ENCODE measurements at places on chromosomes 5 and 9.
A peak's percentile ranks its signal among the peaks of the same experiment; 100 is the strongest.

DNA sequence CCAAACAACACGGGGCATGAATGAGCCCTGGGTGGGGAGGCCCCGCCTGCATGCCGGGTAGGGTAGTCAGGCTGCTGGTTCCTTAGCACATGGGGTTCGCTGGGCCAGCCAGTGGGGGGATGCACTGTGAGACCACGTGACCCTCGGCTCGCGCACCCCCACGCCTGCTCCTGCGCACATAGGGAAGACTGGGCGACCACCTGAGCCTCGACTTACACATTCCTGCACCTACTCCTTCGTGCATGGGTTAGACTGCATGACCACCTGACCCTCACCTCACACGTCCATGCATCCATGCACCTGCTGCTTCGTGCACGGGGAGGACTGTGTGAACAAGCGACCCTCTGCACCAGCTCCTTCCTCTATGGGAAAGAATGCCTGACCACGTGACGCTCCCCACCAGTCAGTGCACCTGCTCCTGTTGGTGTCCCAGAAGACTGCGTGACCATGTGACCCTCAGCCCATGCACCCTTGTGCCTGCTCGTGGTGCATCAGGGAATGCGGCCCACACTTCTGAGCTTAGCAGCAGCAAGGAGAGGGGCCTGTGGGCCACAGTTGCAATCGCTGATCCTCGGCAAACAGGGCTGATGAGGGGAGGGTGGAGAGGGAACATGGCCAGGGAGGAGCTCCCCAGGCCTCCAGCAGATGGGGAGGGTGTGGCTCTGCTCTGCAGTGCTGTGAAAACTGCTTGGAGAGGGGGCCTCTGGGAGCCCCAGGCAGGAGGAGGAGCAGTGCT, 18.1 kb downstream of the LPCAT1 start:
- H3K4me1 ChIP-seq: peaks cover 73% of the 10 kb centered on the region
- peak overlapping the region; percentile 96 for H3K27ac ChIP-seq
- no peak for DNase-seq
- no peaks in the 10 kb centered on the region for H3K36me3 ChIP-seq
- no peaks in the 10 kb centered on the region for H3K27me3 ChIP-seq

DNA sequence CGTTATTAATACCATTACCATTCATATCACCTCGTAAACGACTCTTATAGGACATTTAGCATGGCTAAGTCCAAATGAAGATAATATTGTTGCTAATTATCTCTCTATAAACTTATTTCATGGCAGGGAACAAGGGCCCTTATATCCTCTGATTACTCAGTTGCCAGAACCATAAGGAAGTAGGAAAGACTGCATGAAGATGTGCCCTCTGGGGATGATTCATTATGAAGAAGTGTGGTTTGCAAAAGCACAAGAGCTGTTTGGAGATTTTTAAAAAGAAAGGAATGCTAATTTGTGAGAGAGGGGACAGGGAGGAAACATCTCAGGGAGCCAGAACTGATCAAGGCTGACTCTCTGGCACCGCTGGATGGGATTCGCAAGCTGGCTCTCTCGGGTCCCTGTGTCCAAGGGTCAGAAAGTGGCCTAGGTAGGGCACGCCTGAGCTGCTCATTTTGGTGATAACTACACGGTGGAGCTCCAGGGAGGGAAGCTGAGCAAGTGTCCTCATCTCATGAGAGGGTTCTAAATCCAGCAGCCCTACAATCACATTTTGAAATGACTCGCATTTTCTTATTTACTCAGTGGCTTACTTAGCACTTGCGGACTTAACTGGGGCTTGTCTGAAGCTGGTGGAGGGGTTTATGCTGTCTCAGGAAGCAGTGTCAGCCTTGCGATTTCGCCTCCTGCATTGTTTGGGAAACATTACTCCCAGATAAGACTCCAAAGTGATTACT, 136.8 kb downstream of the C5orf15 start:
- no peaks in the 10 kb centered on the region for H3K27me3 ChIP-seq
- no peak for DNase-seq
- H3K36me3 ChIP-seq: no peaks in the 10 kb centered on the region
- H3K4me1 ChIP-seq: peaks cover 31% of the 10 kb centered on the region
- H3K27ac ChIP-seq: no peak overlapping the region

GRCh38 chr5:132109494-132110053, 36.0 kb downstream of the CSF2 start:
- H3K4me3 ChIP-seq: no peak overlapping the region
- H3K36me3 ChIP-seq: no peaks in the 10 kb centered on the region
- peaks cover 7% of the 10 kb centered on the region for H3K4me1 ChIP-seq
- no peaks in the 10 kb centered on the region for H3K27me3 ChIP-seq
- H3K27ac ChIP-seq: no peak overlapping the region

- H3K36me3 ChIP-seq: peaks cover 4% of the 10 kb centered on the region
- no peak overlapping the region for H3K4me3 ChIP-seq
- no peaks in the 10 kb centered on the region for H3K27me3 ChIP-seq
- DNase-seq: no peak
These were observed 66.1 kb downstream of the SPTLC1 start for GRCh38 chr9:92048924-92049625.

GRCh38 chr9:69899491-69899890, 78.9 kb downstream of the CFAP95 start:
- no peak for DNase-seq
- H3K4me1 ChIP-seq: no peaks in the 10 kb centered on the region
- H3K27me3 ChIP-seq: no peaks in the 10 kb centered on the region

DNA sequence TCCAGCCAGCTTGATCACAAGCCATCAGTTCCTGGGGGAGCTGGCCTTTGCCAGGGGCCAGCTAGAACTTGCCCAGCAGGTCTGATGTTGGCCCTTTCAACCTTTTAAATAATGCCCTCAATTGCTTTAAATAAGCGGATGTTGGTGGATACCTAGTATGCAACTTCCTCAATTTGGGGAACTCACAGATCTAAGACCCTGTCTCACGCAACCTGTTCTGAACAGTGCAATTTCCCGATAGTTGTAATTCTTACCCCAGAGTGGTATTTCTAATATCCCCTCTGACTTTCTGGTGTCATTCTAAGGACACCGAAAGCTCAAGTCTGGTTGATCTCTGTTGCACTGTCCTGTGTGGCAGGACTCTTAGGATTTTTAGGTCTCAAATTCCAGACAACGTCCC, 23.1 kb downstream of the GALNT12 start:
- no peak overlapping the region for H3K4me3 ChIP-seq
- H3K36me3 ChIP-seq: no peaks in the 10 kb centered on the region
- H3K27ac ChIP-seq: no peak overlapping the region
- no peaks in the 10 kb centered on the region for H3K4me1 ChIP-seq

GRCh38 chr5:11483630-11484029, 420.6 kb downstream of the CTNND2 start:
- DNase-seq: no peak
- no peaks in the 10 kb centered on the region for H3K27me3 ChIP-seq
- no peak overlapping the region for H3K4me3 ChIP-seq

DNA sequence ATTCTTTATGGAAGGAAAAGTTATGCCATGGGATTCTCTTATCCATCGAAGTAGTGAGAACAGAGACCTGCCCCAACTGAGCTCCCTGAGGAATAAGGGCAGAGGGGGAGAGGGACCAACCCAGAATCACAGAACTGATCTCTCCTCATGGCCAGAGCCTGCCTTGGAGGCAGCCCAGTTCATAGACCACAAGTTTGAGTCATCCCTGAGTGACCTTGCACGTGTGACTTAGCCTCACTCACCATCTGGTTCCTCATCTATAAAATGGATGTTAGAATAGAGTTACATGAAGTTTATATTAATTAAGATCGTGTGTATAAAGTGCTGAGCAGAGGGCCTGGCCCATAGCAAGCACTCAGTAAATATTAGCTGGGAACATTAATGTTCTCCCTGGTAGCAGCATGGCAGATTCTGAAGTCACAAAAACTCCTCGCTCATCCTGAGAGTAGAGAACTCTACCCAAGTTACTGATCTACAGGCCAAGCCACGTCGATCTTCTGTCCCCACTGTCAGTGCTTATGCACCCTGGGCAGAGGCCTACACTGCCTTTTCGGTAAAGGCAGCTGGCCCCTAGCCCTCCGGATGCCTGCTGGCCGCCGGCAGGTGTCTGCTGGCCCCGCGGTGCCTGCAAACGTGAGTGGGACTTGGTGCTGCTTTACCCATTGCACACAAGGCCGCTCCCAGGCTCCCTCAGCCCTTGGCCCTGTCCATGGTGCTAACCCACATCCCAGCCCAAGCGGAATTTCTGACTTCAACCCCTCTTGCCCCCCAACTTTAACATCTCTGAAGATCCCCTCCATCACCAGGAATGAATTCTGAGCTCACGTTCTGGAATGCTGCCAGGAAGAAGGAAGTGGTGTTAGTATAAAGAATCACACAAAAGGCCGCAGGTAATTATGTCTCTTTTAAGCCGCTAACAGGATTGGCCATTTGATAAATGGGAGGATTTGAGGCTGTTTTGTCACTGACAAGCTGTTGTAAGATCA, 61.1 kb upstream of the ARAP3 start:
- H3K27me3 ChIP-seq: peaks cover 9% of the 10 kb centered on the region
- peak; percentile 15 for DNase-seq
- no peak overlapping the region for H3K4me3 ChIP-seq
- H3K4me1 ChIP-seq: peaks cover 19% of the 10 kb centered on the region
- H3K27ac ChIP-seq: no peak overlapping the region

GRCh38 chr5:168014433-168015123, 276.9 kb upstream of the WWC1 start:
- no peaks in the 10 kb centered on the region for H3K4me1 ChIP-seq
- no peaks in the 10 kb centered on the region for H3K27me3 ChIP-seq
- DNase-seq: no peak
- H3K4me3 ChIP-seq: no peak overlapping the region
- no peak overlapping the region for H3K27ac ChIP-seq

Measured in B cell (primary cell).